ENCODE measurements at places on chromosomes 5 and 9.

GRCh38 chr9:117293206-117294114, 121.4 kb downstream of the ASTN2 start:
- DNase-seq = no peak

DNA sequence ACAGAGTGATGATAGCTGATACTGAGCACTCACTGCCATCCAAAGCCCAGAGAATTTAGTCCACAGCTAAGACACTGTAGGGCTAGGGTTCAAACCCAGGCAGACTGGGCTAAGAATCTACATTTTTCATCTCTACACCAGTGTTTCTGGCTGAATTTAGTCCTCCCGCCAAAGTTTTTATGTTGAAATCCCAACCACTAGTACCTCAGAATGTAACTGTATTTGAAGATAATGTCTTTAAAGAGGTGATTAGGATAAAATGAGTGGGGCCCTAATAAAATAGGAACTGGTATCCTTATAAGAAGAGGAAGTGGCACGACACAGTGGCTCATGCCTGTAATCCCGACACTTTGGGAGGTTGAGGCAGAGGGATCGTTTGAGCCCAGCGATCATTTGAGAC, 4.3 kb downstream of the GNA14 start:
- DNase-seq = no peak

DNA sequence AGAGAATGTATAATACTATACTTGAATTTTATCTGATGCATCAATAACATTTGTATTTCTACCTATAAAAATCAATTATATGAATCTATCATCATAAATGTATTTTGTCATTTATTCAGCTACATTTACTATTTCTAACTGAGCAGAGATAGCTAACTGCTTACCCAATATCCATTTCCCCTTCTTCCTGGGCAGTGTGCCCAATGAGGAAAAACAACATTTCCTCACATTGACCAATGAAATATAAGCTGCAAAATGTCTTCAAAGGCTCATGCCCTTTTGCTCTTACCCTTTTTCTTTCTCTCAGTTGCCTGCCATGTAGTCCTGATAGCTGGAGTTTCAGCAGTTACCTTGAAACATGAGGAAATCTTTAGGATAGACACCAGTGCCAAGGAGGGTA, 385.8 kb upstream of the PCSK5 start:
- DNase-seq = no peak

GRCh38 chr5:119078861-119079260, 8.0 kb downstream of the DMXL1 start:
- DNase-seq = no peak

DNA sequence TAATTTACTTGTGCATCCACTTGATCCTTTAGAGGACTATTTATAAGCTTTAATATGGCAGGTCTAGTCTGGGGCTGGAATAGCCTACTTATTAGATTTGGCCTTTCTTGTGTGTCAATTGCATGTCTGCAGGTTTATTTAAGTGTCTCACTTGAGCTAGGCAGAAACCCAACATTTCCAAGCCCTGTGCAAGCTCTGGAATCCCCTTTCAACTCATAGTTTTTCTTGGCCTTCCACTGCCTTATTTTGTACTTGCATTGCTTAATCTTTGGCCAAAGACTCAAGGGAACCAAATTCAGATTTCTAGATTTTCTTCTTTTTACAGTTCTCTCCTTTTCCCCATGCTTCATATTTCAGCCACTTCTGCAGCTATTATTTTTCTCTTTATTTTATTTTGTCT, 102.4 kb upstream of the RFX3 start:
- DNase-seq = no peak

DNA sequence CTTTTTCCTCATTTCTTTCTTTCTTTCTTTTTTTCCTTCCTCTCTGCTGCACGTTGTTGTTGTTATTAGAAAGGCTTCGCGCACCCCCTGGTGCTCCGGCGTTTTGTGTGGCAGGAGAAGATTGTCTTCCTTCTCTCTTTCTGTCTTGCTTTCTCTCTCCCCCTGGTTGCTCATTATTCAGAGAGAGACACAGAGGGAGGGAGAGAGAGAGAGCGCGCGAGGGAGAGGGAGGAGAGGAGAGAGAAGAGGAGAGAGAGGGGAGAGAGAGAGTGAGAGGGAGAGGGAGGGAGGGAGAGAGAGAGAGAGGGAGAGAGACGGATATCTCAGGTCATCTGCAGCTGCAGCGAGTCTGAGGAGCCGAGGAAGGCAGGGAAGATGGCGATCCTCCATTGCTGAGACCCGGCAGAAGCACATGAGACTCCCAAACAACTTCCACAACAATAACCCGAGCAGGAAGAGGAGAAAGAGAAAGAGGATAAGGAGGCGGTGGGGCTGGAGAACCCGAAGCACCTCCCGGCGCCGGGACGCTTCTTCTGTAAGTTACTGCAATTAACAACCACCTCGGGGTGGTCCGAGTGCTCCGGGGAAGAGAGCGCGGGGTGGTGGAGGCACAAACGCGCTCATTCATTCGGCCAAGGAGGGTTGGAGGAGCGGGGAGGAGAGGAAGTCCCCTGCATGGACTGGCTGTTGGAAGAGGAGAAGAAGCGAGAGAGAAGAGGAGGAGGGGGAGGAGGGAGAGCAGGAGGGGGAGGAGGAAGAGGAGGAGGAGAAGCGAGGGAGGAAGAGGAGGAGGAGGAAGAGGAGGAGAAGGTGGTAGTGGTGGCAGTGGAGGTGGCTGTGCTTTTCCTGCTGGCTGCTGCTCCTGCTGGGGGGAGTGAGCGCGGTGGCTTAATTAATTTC, at the start of gene ZNF462:
Gene ZNF462, plus strand, starts transcription at position 346 of the 900 bp plus-strand sequence. CDS start 60,218 bp downstream, outside the sequence.
- no peak for DNase-seq

DNA sequence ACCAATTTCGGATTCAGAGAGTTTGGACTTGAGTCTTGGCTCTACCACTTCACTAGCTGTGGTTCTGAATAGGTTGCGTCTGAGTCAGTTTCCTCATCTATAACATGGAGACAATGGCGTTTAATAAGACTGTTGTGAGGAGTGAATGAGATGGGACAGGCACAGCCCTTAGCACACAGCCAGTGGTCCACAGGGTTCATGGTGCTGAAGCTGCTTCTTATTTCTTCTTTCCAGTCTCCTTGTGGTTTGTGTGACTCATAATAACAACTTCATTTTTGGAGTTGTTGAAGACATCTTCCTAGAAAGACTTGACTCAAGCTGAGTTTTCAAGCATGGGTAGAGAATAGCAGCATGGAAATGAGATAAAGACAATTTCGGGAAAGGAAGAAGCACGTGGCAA, 172.6 kb upstream of the PPP2R2B start:
- DNase-seq = no peak

DNA sequence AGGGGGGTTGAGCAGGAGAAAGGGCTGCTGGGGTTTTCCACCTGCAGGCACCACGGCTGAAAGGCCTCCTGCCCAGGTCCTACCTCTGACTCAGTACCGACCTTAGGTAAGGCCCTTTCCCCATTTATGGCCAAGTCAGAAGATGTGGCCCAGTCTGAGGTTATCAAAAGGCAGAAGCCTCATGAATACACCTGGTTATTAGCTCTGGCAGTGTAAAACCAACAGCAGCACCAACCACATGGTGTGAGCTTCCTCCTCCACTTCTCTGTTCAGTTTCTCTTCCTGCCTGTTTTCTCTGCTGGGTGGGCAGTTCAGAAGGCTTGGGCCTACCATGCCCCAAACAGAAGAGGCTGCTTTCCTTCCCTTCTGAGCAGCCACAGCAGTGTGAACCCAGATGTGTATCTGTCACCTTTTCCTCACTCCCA, 86.9 kb downstream of the UGCG start:
- DNase-seq = no peak

- DNase-seq = no peak
These were observed 357.2 kb downstream of the MTRR start for GRCh38 chr5:8226148-8226547.

GRCh38 chr5:160614136-160614535, 192.5 kb downstream of the PTTG1 start:
- DNase-seq = no peak

- no peak for DNase-seq
These were observed 43.4 kb downstream of the RXRA start for GRCh38 chr9:134369416-134370212.

- peak; percentile 68 for DNase-seq
These were observed 25.2 kb downstream of the LNPEP start for GRCh38 chr5:96961053-96961452.

DNA sequence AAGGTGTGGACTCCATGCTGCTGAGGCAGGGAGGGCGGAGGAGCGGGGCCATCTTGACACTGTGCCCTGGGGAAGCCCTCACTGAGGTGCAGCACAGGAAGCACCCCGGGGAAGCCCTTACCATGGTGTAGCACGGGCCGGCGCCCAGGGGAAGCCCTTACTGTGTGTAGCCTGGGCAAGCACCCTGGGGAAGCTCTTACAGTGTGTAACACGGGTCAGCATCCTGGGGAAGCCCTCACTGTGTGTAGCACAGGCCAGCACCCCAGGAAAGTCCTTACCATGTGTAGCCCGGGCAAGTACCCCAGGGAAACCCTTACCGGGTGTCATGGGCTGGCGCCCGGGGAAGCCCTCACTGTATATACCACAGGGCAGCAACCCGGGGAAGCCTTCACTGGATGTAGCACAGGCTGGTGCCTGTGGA, 62.6 kb upstream of the ZNF354B start:
- no peak for DNase-seq

GRCh38 chr9:123073441-123073840, 40.0 kb downstream of the GPR21 start:
- DNase-seq = no peak

- DNase-seq = no peak
These were observed 19.5 kb downstream of the XRCC4 start for GRCh38 chr5:83096660-83097339.

GRCh38 chr9:131965841-131966240, 113.8 kb downstream of the MED27 start:
- DNase-seq = no peak

DNA sequence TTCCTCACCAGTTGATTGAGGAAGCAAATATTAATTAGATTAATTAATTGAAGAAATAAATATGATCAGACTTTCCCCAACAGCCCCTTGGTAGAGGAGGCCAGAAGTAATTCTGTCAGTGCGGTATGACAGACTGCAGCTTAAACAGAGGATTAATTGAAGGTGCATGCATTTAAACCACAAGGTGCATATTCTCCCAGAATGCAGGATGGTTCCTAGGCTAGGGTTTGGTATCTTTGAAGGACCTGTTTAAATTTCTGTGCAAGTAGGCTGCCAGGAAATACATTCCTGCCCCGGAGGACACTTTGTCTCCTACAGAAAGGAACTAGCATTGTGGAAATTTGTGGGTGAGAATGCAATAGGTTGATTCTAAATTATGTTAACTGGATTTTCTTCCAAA, 50.5 kb upstream of the PALM2AKAP2 start:
- no peak for DNase-seq

- no peak for DNase-seq
These were observed 272.2 kb upstream of the PRDM9 start for GRCh38 chr5:23235246-23235645.

DNA sequence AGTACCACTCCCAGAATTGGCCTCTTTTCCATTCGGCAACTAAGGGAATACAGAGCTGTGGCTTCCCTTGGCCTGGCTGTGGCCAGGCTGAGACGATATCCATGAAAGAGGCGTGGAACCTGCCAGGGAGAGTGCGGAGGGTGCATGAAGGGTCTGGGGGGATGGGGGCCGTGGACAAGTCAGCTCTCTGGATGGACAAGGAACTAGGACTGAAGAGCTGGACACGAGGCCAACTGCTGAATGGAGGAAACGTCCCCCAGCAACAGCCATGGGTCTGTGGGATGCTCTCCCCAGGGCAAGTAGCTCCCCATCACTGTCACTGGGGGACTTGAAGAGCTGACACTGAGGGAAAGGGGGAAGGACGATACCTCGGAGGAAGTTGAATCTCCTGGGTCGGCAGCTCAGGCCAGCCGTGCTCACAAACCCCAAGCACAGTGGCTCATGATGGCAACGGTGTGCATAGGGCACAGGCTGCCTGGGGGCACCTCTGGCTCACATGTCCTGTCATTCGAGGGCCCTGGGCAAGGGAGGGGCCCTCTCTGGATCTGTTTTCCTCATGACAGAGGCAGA, 4.1 kb upstream of the OLFM1 start:
- DNase-seq = no peak

GRCh38 chr5:79754865-79755555, 65.4 kb downstream of the CMYA5 start:
- DNase-seq = no peak

DNA sequence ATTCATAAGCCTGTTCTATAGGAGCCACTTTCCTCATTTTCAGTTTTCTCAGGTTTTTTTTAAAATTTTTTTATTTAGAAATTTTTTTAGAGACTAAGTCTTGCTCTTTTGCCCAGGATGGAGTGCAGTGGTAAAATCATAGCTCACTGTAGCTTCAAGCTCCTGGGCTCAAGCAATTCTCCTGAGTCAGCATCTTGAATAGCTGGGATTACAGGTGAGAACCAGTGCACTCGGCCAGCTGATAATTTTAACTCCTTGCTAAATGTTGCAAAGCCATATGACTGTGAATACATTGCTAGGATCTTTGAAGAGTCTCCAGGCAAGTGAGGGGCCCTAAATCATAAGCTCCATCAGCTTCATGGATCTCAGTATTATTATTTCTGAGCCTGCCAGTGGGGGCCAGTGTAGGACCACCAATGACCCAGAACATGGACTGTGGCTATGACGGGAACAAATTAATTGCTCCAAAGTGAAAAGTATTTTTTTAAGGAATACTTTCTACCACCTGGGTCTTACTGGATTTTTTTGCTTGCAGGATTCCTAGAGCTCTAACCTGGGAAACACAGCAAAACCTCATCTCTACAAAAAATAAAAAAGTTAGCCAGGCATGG, 5.7 kb upstream of the GAPVD1 start:
- DNase-seq = no peak

GRCh38 chr9:118273048-118273447, 568.8 kb downstream of the TLR4 start:
- DNase-seq = no peak

- DNase-seq = peak; percentile 79
These were observed 58.5 kb downstream of the CNTRL start for GRCh38 chr9:121133104-121133816.

DNA sequence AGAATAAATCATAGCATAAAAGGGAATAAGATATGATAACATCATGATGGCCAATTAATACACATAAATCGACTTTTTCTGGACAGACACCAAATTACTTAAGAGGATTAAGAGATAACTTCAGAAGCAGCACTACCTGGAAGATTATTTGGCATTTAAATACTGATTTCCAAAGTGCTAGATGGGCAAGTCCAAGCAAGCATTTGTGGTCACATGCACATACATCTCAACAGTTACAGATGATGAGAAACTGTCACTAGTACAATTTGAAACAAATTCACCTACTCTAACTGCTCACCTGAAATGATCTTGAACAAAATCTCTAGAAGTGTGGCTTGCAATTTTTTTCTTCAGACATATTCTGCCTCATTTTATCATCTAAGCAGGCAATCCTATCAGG, 26.8 kb upstream of the RASGEF1C start:
- no peak for DNase-seq

- DNase-seq = no peak
These were observed 9.1 kb upstream of the OLFM1 start for GRCh38 chr9:135078361-135078821.

- DNase-seq = no peak
These were observed 26.6 kb downstream of the MORN5 start for GRCh38 chr9:122186301-122186700.
